Esophagus squamous epithelium (tissue), 5 donors: ENCODE measurements at places on chromosomes 11 and 22.

DNA sequence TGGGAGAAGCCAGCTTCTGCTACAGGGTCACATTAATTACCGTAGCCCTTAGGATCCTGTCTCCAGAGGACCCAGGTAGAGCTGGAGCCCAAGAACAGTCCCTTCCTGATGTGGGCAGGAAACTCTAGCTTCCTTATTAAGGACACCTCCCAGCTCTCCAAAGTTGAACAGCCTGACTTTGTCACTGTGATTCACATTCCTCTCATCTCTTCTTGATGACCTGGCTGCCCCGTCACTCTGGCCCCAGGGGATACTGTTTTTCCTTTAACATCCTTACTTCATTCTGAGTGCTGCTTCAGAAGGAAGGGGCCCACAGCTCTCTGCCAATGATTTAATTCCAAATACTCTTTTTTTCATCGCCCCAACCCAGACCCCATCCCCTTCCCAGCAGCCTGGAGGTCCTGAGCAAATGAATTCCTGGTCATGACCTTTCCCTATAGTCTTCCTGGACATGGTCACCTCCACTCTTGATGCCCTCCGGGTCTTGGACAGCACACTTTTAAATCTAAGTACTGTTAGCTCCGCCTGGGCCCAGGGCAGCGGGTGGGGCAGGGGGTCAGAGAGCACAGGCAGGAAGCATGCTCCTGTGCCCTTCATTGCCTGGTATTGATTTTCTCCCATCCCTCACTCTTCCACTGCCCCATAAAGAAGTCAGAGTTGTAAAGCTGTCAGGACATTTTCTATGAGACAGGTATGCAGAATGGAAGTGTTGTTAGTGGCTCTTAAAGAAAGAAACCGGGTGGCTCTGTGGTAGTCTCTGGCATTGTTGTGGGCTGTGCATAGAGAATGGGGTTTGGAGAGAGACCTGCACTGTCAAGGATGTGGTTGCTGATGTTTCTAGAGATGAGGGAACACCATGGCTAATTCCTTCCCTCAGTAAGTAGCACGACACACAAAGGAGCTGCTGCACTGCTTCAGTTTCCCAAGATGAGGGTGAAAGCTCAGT, 22.3 kb upstream of the SPON1 start:
- no peak for DNase-seq

- no peak for DNase-seq
These were observed 35.9 kb upstream of the HORMAD2 start for GRCh38 chr22:30044369-30044768.

DNA sequence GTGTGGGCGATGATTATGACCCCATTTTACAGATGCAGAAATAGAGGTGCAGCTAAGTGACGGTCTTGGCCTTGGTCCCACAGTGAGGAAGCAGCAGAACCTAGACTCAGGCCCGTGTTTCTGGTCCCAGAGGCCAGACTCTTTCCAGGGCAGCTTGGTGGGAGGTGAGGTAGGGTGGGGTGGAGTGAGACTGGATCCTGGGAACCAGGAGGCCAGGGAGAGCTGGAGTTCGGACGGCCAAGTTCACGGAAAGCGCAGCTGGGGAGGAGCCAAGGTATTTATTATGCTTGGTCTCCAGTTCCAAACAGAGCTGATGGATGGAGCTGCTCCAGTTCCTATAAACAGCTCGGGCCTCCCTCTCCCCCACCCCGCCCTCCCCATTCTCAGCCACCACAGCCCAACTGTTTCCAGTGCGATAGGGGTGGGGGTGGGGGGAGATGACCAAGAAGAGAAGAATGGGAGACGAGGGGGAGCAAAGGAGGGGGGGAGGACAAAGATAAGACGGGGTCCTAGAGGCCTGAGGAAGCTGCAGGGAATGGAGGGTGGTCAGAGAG, 16.2 kb downstream of the LRRC32 start:
- DNase-seq = no peak

GRCh38 chr11:122895563-122895962, 13.0 kb downstream of the JHY start:
- no peak for DNase-seq

DNA sequence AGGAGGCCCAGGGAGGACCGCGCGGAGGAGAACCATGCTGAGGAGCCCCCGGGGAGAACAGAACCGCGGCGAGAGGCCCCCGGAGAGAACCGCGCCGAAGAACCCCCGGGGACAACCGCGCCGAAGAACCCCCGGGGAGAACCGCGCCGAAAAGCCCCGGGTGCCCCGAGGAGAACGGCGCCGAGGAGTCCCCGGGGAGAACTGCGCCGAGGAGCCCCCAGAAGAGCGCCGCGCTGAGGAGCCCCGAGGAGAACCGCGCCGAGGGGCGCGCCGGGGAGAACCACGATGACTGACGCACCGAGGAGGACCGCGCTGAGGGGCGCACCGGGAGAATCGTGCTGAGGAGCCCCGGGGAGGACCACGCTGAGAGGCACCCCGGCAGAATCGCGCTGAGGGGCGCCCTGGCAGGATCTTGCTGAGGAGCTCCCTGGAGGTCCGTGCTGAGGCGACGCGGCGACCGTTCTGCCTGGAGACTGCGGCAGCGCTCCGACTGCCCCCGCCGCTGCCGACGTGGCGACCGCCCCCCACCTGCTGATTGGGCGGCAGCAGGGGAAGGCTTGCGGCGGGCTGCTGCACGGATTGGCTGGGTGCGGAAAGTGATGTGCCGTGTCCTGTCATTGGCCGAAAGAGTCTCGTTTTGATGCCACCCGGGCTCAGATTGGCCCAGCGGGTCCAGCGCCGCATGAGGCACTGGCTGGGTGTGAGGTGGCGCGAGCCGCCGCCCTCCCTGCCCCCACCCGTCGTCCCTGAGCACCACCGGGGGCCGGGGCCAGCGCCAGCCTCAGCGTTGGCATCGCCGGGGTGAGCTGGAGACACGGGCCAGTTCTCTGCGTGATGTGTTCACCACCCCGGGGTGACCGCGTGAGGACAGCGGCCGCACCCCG, at the start of gene KCNQ1OT1:
Gene KCNQ1OT1 (minus strand): TSS at position 464 of the 884 bp plus-strand sequence.
- DNase-seq = peak; percentile 53

GRCh38 chr22:38137876-38138687, 27.6 kb upstream of the BAIAP2L2 start:
- no peak for DNase-seq

GRCh38 chr11:81942646-81943045, 791.0 kb downstream of the FAM181B start:
- no peak for DNase-seq

DNA sequence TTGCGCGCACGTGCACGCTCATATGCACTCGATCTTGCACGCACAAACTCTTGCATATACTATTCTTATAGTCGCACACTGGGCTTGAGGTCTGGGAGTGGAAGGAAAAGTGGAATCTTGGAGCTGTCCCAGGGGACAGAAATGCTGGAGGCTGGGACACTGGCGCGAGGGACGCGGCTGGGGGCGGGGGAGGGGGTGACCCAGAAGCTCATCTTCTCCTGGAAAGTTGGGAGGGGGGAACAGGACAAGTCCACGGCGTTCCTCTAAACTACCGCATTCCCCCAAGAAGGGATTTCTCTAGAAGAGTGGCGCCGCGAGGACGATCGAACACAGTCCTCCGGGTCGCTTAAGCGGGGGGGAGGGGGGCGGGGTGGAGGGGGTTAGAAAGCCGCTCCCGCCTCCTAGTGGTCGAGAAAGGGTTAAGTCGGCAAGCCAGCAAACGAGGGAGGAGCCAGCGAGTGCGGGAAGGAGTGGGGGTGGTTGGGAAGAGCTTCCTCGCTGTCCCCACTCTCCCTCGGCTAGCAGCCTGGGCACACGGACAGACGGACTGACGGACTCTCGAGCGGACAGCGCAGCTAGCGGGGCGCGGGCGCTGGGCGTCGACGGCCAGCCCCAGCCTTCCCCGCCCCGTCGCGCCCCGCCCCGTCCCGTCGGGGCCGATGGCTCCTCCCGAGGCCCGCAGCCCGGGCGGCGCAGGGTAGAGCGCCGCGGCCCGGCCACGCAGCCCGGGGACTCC, at the start of gene RTN4RL2:
Gene RTN4RL2 (plus strand): TSS at position 507 of the 736 bp plus-strand sequence. CDS start 338 bp downstream, outside the sequence.
- no peak for DNase-seq

DNA sequence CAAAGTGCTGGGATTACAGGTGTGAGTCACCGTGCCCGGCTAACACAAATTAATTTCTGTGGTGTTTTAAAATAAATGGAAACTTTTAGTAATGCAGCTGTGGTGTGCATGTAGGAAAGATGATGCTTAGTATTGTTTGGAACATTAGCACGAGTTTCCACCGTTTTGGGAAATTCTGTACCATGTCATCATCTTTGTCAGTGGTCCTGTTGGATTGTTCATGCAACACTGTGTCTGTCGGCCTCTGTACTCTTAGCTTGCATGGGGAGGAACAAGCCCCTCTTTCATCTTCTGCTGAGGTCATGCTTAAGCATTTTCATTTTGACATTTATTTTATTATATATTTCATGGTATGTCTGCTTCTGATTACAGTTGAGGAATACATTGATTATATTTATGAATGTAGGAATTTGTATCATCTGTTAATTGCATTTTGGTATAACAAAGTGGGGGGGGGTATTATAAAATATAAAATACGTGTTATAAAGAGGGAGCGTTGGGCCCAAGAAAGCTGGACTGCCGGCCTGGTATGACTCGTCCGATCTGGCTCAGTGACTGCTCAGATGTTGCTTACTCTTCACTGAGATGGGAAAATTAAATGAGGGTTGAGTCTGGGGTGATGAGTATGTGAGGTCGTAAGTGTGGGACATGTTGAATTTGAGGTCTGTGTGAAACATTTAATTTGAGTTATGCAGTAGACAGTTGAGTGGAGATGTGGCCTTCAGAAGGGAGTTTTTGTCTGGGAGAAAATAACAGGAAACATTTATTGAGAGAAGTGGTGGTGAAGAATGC, 28.7 kb downstream of the CECR2 start:
- DNase-seq = no peak

DNA sequence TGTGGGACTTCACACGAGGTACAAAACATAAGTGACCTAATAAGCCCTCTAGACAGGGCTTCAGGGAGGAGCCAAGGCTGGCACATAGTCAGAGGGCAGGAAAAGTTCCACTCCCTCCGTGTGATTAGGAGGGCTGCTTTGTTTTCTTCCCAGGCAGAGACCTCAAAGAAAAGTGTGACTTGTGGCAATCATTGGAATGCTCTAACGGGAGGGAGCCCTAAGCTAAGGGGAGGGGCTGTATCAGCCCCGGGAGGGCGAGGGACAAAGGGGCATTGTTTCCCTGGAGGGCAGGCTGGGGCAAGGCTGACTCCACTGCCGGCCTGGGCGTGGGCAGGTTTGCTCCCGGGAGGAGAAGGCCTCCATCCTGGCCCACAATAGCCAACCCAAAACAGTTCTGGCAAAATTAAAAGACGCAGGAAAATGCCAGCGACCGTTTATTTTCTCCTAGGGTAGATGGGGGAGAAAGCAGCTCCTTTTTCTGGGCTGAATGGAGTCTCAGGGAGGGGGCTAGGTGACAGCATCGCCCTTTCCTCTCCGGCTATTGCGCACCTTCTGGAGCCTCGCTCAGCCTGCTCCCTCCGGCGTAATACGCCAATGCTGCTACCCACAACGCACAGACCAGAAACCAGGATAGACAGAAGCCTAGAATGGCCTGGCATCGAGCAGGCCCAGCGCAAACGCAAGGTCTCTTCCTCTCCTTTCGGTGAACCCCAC, 60.2 kb downstream of the ENDOD1 start:
- no peak for DNase-seq

- DNase-seq = no peak
These were observed 223.4 kb downstream of the CADM1 start for GRCh38 chr11:115280775-115281174.

DNA sequence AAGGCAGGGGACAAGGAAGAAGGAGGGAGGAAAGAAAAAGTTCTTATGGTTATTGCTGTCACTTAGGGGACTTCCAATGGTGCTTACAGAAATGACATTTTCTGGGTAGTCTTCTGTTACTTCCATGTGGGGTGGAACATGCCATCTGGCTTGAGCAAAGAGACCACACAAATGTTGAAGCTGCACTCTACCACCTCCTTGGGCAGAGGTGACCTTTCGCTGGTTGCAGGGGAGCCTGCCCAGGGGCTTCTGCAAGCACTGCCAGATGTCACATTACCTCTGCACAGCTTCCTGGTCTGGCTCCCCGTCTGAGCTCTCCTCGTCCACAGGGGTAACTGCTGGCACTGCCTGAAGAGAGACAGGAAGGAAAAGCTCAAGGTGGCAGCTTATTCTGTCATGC, 32.6 kb upstream of the APOA1 start:
- DNase-seq = no peak

GRCh38 chr11:67347964-67348749, 5.2 kb downstream of the POLD4 start:
- no peak for DNase-seq

DNA sequence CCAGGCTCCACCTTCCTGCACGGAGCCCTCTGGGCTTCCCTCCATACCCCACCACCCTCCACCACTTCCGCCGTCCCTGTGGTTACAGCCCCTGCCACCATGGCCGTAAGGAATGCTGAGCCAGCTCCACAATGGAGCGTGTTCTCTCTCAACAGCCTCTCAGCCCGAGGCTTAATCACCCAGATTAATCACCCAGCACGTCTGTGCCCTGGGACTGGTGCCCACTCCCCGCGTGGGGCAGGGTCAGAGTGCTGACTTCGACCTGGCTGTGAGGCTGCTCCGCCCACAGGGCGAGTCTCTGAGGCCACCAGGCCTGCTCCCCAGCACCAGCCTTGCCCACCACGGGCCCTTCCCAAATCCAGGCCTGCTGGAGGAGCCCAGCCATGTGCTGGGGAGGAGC, 4.0 kb upstream of the TH start:
- no peak for DNase-seq

- DNase-seq = no peak
These were observed 81.4 kb downstream of the PPP6R3 start for GRCh38 chr11:68541991-68542390.

GRCh38 chr22:45223304-45224117, 17.2 kb downstream of the KIAA0930 start:
- DNase-seq = no peak

DNA sequence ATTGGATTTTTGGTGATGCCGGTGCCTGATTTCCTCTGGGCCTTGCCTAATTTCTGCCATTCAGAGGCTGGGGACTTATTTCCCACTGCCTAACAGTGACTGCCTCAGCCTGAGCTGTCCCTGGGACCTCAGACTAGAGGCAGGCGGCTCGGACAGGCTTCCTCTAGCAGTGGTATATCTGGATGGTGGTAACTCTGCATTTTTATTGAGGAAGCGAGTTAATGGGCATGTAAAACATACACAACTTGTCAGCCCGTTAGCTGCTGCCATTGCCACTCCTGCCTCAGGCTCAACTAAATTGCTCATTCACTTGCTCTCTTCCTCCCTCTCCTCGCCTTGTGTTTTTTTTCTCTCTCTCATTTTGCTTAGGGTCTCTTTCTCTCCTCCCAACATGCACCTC, 561.6 kb downstream of the BUD13 start:
- no peak for DNase-seq

- DNase-seq = no peak
These were observed 68.9 kb downstream of the C11orf65 start for GRCh38 chr11:108398439-108398838.

DNA sequence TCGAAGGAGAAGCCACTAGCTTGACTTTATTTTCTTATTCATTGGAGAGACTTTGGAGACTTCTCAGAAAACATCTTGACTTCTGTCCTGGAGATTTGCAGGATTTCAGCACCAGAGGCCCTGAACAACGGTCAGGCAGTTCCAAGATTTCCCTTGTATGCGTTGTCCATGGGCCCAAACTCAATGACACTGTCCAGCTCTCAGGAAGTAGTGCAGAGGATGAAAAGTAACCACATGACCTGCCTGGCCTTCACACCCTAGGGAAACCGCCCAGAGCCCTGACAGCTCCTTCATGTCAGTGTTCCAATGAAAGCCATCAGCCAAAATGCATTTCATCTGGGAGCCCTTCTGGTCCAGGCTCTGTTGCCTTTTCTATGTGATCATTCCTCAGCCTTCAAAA, 214.1 kb downstream of the BLID start:
- no peak for DNase-seq

- DNase-seq = no peak
These were observed 3.1 kb downstream of the WBP2NL start for GRCh38 chr22:42001706-42002105.
